Right hindlimb (tissue), 1 donor: ENCODE measurements at places on chromosomes 12 and 14.

GRCh38 chr12:25914551-25914950, 43.9 kb upstream of the RASSF8 start:
- no peak for DNase-seq

DNA sequence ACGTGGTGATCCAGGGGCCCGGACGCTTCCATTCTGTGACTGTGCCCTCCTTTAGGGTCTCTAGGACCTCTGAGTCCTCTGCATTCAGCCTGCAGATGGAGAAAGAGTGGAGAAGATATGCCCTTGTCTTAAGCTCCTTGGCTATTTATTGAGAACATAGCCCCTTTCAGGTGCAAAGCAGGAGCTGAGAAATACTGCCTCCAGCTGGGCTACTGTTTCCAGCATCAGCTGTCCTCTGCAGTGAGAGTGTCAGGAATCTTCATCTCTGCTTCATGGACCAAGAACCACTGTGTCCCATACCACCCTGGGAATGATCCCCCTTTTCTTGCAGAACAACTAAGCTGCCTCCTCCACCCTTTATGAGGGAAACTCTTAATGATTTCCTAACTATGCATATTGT, 47.8 kb upstream of the CEP83 start:
- DNase-seq, result no peak

GRCh38 chr12:26396402-26396801, 201.0 kb downstream of the SSPN start:
- DNase-seq, result no peak

DNA sequence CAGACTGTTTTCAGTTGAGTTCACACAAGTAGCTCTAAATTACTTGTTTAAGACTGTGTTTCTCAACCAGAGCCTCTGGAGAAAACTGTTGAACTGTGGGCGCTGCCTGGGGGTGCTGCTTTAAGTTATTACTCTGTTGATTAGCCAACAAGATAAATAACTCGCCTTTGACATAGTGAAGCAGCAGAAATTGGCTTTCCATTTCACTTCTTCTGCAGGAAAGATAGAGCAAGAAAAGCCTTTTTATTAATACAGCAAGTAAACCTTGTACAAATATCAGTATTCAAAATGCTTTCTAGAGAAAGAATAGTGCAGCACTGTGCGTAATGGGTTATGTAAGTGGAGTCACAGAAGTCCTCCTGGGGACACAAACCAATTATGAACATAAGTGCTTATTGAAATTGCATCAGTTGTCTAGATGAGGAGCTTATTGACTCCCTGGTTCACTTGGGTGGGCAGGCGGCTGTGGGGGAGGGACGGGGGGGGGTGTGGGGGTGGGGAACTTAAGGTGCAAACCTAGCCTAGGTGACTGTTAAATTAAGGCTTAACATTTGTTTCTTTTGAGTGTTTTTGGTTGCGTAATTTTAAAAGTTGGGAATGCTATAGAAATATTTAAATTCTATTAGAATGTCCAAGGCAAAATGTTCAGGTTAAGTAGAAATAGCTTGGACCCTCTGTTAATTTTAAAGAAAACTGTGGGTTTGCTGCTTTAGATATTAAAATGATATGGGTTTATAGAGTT, 6.3 kb downstream of the FRS2 start:
- DNase-seq, result no peak

DNA sequence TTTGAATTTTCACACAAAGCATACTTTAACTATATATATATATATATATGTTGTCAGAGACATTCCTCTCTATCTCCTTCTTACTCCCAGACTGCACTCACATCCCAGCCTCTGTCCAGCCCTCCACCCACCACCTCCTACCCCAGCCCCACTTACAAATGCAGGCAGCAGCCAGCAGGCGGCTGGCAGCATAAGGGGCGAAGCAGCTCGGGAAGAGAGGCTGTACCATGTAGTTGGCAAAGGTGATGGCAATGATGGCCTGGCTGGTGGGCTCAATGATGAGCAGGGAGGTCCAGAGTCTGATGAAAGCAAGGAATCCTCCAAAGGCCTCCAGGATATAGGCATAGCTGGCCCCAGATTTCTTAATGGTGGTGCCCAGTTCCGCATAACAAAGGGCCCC, 2.5 kb downstream of the SLC7A7 start:
- DNase-seq, result no peak

DNA sequence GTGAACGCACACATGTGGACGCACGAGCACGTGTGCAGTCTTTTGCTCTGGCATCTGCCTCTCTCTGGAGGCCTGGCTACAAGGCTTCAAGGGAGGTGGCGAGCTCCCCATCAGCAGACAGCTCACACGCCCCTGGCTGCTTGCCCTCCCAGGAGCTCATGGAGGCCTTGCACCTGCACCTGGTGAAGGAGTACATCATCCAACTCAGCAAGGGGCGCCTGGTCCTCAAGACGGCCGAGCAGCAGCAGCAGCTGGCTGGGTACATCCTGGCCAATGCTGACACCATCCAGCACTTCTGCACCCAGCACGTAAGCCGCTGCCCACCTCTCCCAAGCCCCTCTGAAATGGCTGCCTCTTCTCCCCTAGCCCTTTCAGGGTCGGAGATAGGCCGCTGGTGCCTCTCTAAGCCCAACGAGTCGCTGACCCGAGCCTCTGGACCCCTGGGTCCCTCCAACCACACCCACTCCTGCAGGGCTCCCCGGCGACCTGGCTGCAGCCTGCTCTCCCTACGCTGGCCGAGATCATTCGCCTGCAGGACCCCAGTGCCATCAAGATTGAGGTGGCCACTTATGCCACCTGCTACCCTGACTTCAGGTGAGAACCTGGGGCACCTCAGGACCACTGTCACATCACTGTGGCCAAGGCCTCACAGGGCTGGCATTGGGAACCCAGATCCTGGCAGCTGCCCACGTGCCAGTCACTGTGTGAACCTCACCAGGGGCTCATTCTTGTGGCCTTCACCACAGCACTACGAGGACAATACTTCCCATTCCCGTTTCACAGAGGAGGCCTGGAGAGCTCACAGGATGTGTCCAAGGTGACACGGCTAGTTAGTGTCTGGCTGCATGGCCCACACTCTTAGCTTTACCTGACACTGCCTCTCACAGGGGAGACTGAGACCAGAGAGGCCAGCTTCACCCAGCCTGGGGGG, 10.2 kb downstream of the TNFAIP2 start:
- DNase-seq, result no peak

GRCh38 chr12:84329938-84330337, 582.7 kb downstream of the SLC6A15 start:
- no peak for DNase-seq
